ENCODE measurements at places on chromosomes 5 and 9. TPM values are rescaled to one million over a fixed set of nuclear protein-coding genes. Genes with fewer than 3 reads are reported as not detected.

DNA sequence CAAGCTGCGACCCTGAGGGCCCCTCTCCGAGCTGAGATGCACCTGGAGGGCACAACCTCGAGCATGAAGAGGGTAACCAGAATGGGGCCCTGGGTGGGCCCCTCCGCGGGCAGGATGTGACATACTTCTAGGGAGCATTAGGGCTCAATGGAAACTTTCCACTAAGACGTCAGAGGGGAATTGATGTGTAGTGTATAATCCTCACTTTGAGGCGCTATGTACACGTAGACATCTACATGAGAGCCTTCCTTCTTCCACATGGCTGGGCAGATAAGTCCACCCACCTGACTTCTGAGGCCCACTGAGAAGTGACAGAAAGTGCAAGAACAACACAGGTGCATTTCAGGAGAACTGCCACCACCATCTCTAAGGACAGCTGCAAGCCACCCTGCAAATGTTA, 61.0 kb downstream of the DAP start:
- H3K27me3 ChIP-seq = no peaks in the 10 kb centered on the region
- peaks cover 19% of the 10 kb centered on the region for H3K4me1 ChIP-seq
- no peak overlapping the region for H3K4me3 ChIP-seq
- peak; percentile 43 for DNase-seq

GRCh38 chr9:129724456-129725190, 28.2 kb downstream of the PTGES start:
- H3K27me3 ChIP-seq = peaks cover 69% of the 10 kb centered on the region
- no peak overlapping the region for H3K27ac ChIP-seq
- no peaks in the 10 kb centered on the region for H3K4me1 ChIP-seq
- no peak for DNase-seq

DNA sequence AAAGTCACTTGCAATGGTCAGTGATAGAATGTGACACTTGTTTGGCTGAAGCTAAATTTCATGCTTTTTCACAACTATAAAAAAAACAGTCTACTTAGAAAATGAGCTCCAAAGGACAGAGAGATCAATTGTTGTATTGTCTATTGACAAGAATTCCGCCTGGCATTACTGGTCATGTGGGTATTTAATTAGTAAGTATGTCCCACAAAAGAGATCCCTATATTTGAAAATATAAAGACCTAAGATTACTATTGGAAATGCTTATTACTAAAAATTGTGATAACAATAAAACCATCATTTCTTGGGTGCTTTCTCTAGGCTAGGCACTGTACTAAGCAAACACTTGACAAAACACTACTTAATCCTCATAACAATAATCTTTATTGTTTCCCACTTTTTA, 745.2 kb upstream of the C9orf72 start:
- no peaks in the 10 kb centered on the region for H3K4me1 ChIP-seq
- DNase-seq = no peak
- H3K27me3 ChIP-seq = no peaks in the 10 kb centered on the region
- H3K4me3 ChIP-seq = no peak overlapping the region

- no peak overlapping the region for H3K4me3 ChIP-seq
- H3K4me1 ChIP-seq = no peaks in the 10 kb centered on the region
Measured at GRCh38 chr5:57950616-57951228, 468.1 kb upstream of the ACTBL2 start.

GRCh38 chr5:2091921-2092320, 209.2 kb upstream of the IRX4 start:
- no peak for DNase-seq
- no peak overlapping the region for H3K4me3 ChIP-seq

GRCh38 chr5:82859451-82860140, 217.6 kb downstream of the TMEM167A start:
- no peak for DNase-seq
- H3K27ac ChIP-seq = no peak overlapping the region
- no peaks in the 10 kb centered on the region for H3K36me3 ChIP-seq
- H3K27me3 ChIP-seq = no peaks in the 10 kb centered on the region
- H3K4me1 ChIP-seq = no peaks in the 10 kb centered on the region

- no peaks in the 10 kb centered on the region for H3K36me3 ChIP-seq
- H3K27me3 ChIP-seq = no peaks in the 10 kb centered on the region
- peaks cover 17% of the 10 kb centered on the region for H3K4me1 ChIP-seq
Measured at GRCh38 chr9:79357194-79357593, 214.6 kb upstream of the TLE4 start.

DNA sequence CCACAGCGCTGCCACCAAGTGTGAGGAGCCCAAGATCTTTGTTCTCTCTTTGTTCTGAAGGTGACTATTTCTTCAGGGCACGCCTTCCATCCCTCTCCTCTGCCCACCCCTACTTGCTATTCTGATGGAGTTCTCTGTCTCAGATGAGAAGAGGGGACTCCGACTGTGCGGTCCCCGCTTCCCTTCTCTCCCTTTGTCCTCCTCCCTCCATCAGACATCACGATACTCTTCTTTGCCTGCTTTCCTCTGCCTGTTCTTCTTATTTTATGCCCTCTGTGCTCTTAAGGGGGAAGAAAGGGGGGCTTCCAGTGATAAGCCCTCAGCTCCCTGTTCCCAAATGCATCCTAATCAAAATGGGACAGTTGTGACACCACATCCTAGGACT, 307.8 kb downstream of the RAB3C start:
- no peak overlapping the region for H3K4me3 ChIP-seq
- no peaks in the 10 kb centered on the region for H3K36me3 ChIP-seq
- H3K27ac ChIP-seq = peak overlapping the region; percentile 12
- H3K4me1 ChIP-seq = peaks cover 11% of the 10 kb centered on the region

IFNE gene
- polyA plus RNA-seq = not detected

CARD9 gene
- polyA plus RNA-seq = not detected

ZCCHC10 gene
- 111 TPM for polyA plus RNA-seq

ZNF608 gene
- polyA plus RNA-seq = 5.2 TPM

PCDHGB4 gene
- not detected for polyA plus RNA-seq

PNPLA7 gene
- polyA plus RNA-seq = 5.8 TPM

KCTD16 gene
- polyA plus RNA-seq = not detected

All from naive B cell (primary cell).